Activated T-cell treated with anti-CD3 and anti-CD28 coated beads, Interleukin-2, amount 50 U/mL, for 24 hours (primary cell): ENCODE measurements at places on chromosomes 12 and 14.

DNA sequence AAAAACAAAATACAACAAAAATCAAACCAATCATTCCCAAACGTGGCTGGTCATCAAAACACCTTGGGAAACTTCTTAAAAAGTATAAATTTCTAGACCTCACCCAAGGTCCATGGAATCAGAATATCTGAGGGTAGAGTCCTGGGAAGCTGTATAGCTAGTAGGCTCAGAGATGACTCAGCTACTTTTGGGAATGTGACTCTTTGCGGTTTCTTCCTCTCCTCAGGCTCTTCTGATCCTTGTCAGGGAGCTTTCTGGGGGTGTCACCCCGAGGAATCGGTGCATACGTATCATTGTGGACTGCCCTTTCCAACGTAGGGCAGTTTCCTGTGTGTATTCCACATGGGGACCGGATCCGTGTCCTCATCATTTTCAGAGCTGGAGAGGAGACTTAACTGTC is 14.8 kb downstream of the JDP2 start:
- no peaks in the 10 kb centered on the region for H3K4me1 ChIP-seq
- H3K27me3 ChIP-seq = no peaks in the 10 kb centered on the region
- H3K27ac ChIP-seq = no peak overlapping the region
- H3K4me3 ChIP-seq = no peak overlapping the region
- H3K36me3 ChIP-seq = no peaks in the 10 kb centered on the region

GRCh38 chr14:31389946-31390345 is 30.4 kb downstream of the HEATR5A start:
- DNase-seq = no peak
- peaks cover 24% of the 10 kb centered on the region for H3K36me3 ChIP-seq
- H3K27me3 ChIP-seq = no peaks in the 10 kb centered on the region
- H3K27ac ChIP-seq = peak overlapping the region; percentile 81
- H3K4me1 ChIP-seq = peaks cover 31% of the 10 kb centered on the region
- peak overlapping the region; percentile 2 for H3K4me3 ChIP-seq

GRCh38 chr12:97169889-97170567 is 263.0 kb downstream of the NEDD1 start:
- H3K27ac ChIP-seq = no peak overlapping the region
- H3K4me3 ChIP-seq = no peak overlapping the region
- DNase-seq = no peak
- H3K27me3 ChIP-seq = peaks cover 3% of the 10 kb centered on the region

GRCh38 chr12:121128908-121129810 is 3.5 kb upstream of the P2RX7 start:
- no peaks in the 10 kb centered on the region for H3K36me3 ChIP-seq
- peak overlapping the region; percentile 68 for H3K4me3 ChIP-seq
- DNase-seq = peak; percentile 87
- H3K4me1 ChIP-seq = peaks cover 72% of the 10 kb centered on the region

GRCh38 chr14:105490267-105490571 is 827 bp upstream of the TEDC1 start:
- no peak overlapping the region for H3K27ac ChIP-seq
- peak overlapping the region; percentile 83 for H3K4me3 ChIP-seq
- DNase-seq = no peak

- peak overlapping the region; percentile 94 for H3K4me3 ChIP-seq
- peak overlapping the region; percentile 98 for H3K27ac ChIP-seq
- peaks cover 18% of the 10 kb centered on the region for H3K36me3 ChIP-seq
- DNase-seq = no peak
These were observed 905 bp upstream of the CIPC start for GRCh38 chr14:77097006-77097699.

GRCh38 chr12:92233346-92234015 is 87.8 kb upstream of the BTG1 start:
- H3K27ac ChIP-seq = no peak overlapping the region
- H3K27me3 ChIP-seq = no peaks in the 10 kb centered on the region
- no peak overlapping the region for H3K4me3 ChIP-seq
- H3K36me3 ChIP-seq = no peaks in the 10 kb centered on the region
- H3K4me1 ChIP-seq = peaks cover 35% of the 10 kb centered on the region

DNA sequence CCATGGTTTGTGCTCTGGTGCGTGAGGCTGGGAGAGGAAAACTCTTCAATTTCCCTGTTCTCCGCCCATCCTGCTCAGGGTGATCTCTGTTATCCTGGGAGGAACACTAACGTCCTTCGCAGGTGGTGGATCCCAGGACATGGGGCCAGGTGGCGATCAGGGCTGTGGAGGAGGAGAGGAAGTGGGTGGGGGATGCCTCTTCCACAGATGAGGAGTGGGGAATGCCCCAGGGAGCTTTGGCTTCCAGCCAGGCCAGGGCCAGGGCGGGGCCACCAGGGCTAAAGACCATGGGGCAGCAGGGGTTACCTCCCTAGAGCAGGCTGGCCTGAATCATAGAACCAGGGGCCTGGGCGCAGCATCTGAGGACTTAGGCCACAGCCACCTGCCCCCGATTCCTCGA is 3.3 kb upstream of the KRT75 start:
- H3K27ac ChIP-seq = no peak overlapping the region

DNA sequence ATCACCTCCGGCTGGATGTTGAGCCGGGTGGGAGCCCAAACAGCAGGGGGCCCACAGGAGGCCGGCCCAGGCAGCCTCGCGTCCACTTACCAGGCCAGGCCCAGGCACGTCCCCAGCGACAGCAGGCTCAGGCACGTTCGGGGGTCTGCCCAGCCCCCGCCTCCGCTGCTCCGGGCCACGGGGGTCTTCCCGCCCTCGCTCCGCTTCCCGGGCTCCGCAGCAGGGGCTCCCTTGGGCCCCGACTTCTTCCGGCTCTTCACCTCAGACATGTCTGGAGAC is 216 bp downstream of the IKBIP start:
- H3K27ac ChIP-seq = peak overlapping the region; percentile 98
- no peaks in the 10 kb centered on the region for H3K27me3 ChIP-seq
- peak overlapping the region; percentile 96 for H3K4me3 ChIP-seq
- no peak for DNase-seq
- H3K4me1 ChIP-seq = peaks cover 30% of the 10 kb centered on the region
- peaks cover 43% of the 10 kb centered on the region for H3K36me3 ChIP-seq

GRCh38 chr12:58965568-58965967 is 45.3 kb upstream of the LRIG3 start:
- no peak overlapping the region for H3K27ac ChIP-seq
- DNase-seq = no peak
- no peak overlapping the region for H3K4me3 ChIP-seq
- no peaks in the 10 kb centered on the region for H3K27me3 ChIP-seq

GRCh38 chr12:88643685-88644084 is 63.4 kb upstream of the KITLG start:
- H3K27me3 ChIP-seq = no peaks in the 10 kb centered on the region
- no peak overlapping the region for H3K27ac ChIP-seq
- no peak overlapping the region for H3K4me3 ChIP-seq
- no peaks in the 10 kb centered on the region for H3K36me3 ChIP-seq

DNA sequence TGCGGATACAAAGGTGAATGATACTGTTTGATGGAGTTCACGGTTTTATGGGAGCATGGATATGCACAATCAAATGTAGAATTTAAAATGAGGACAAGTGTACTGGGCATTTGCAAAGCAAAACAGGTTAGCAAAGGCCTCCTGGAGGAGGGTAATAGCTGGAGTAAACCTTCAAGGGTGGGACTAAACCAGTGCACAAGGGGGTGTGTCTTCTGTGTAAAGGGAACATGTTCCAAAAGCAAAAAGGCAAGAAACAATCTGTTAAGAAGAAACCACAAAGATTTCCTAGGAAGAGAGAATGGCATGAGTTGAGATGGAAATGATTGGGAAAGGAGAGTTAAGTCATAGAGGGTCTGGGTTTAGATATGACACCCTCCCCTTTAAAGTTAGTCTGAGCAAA is 109.2 kb upstream of the SLCO1C1 start:
- no peaks in the 10 kb centered on the region for H3K4me1 ChIP-seq
- H3K27ac ChIP-seq = no peak overlapping the region
- no peaks in the 10 kb centered on the region for H3K36me3 ChIP-seq

- no peak overlapping the region for H3K4me3 ChIP-seq
- H3K36me3 ChIP-seq = no peaks in the 10 kb centered on the region
- H3K27ac ChIP-seq = no peak overlapping the region
- DNase-seq = no peak
These were observed 323.5 kb downstream of the DAD1 start for GRCh38 chr14:22265319-22266141.

- no peaks in the 10 kb centered on the region for H3K36me3 ChIP-seq
- no peak overlapping the region for H3K4me3 ChIP-seq
- peak; percentile 9 for DNase-seq
- H3K27ac ChIP-seq = no peak overlapping the region
- peaks cover 4% of the 10 kb centered on the region for H3K27me3 ChIP-seq
These were observed 26.3 kb downstream of the LRTM2 start for GRCh38 chr12:1846421-1847405.

GRCh38 chr12:46370792-46371717 is 1.5 kb downstream of the SLC38A2 start:
- H3K4me1 ChIP-seq = peaks cover 63% of the 10 kb centered on the region
- H3K27ac ChIP-seq = peak overlapping the region; percentile 99
- H3K4me3 ChIP-seq = peak overlapping the region; percentile 99
- peaks cover 4% of the 10 kb centered on the region for H3K27me3 ChIP-seq
- peaks cover 65% of the 10 kb centered on the region for H3K36me3 ChIP-seq

GRCh38 chr14:76688383-76688671 is 72.9 kb upstream of the VASH1 start:
- H3K27me3 ChIP-seq = peaks cover 27% of the 10 kb centered on the region
- no peaks in the 10 kb centered on the region for H3K36me3 ChIP-seq
- DNase-seq = no peak
- no peak overlapping the region for H3K4me3 ChIP-seq

GRCh38 chr12:76623931-76624330 is 64.4 kb upstream of the OSBPL8 start:
- H3K27me3 ChIP-seq = no peaks in the 10 kb centered on the region
- H3K4me3 ChIP-seq = no peak overlapping the region
- no peak for DNase-seq
- H3K27ac ChIP-seq = no peak overlapping the region
- H3K36me3 ChIP-seq = no peaks in the 10 kb centered on the region

DNA sequence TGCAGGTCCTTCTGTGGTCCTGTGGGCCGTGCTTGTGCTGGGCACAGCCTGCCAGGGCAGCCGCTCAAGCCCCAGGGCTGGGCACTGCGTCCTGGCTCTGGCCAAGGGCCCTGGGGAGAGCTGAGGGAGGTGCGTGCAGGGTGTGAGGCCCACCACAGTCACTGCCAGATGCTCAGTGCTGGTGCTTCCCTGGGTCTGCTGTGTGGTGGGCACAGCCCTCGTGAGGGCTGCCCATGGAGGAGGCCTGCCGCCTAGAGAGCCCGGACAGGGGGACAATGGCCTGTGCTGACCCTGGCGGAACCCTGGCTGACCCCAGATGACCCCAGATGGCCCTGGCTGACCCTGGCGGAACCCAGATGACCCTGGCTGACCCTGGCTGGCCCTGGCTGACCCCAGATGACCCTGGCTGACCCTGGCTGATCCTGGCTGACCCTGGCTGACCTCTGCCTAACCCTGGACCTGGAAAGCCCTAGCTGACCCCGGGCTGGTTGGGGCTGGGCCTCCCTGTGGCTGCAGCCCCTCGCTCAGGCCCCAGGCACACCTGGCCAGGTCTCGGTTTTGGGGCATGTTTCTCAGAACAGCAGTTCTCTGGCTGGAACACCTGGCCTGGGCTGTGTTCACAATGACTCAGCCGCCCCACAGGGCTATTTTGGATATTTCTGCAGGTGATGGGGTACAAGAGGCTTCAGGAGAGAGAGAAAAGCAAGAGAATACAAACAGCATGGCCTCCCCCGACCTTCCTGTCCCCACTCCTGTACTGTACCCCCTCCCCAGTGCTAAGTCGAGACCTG is 55.4 kb downstream of the TMEM121 start:
- H3K36me3 ChIP-seq = no peaks in the 10 kb centered on the region
- DNase-seq = no peak
- no peaks in the 10 kb centered on the region for H3K4me1 ChIP-seq
- H3K27ac ChIP-seq = no peak overlapping the region
- no peaks in the 10 kb centered on the region for H3K27me3 ChIP-seq
